ENCODE measurements at places on chromosomes 12 and 14.

DNA sequence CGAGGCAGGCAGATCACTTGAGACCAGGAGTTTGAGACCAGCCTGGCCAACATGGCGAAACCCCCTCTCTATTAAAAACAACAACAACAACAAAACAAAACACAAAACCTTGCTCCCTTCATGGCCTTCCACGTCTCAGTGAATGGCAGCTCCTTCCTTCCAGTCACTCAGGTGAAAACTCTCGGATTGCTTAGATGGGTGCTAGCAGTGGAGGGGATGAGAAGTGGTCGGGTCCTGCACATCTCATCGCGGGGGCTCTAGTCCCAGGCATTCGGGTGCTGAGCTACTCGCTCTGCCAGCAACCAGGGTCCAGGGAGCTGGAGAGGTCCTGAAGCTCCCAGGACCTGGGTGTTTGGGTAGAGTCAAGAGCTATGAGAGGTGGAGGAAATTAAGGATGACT is 7.7 kb downstream of the SLC6A13 start:
- H3K27ac ChIP-seq: no peak overlapping the region
- no peak for DNase-seq
- H3K36me3 ChIP-seq: no peaks in the 10 kb centered on the region
- no peaks in the 10 kb centered on the region for H3K4me1 ChIP-seq
- peaks cover 5% of the 10 kb centered on the region for H3K27me3 ChIP-seq

GRCh38 chr12:115859231-115859630 is 418.3 kb downstream of the MED13L start:
- no peak overlapping the region for H3K27ac ChIP-seq
- no peaks in the 10 kb centered on the region for H3K4me1 ChIP-seq
- no peak for DNase-seq

GRCh38 chr12:116159175-116159574 is 118.3 kb downstream of the MED13L start:
- no peaks in the 10 kb centered on the region for H3K27me3 ChIP-seq
- peaks cover 68% of the 10 kb centered on the region for H3K4me1 ChIP-seq
- no peak overlapping the region for H3K4me3 ChIP-seq
- no peaks in the 10 kb centered on the region for H3K36me3 ChIP-seq

DNA sequence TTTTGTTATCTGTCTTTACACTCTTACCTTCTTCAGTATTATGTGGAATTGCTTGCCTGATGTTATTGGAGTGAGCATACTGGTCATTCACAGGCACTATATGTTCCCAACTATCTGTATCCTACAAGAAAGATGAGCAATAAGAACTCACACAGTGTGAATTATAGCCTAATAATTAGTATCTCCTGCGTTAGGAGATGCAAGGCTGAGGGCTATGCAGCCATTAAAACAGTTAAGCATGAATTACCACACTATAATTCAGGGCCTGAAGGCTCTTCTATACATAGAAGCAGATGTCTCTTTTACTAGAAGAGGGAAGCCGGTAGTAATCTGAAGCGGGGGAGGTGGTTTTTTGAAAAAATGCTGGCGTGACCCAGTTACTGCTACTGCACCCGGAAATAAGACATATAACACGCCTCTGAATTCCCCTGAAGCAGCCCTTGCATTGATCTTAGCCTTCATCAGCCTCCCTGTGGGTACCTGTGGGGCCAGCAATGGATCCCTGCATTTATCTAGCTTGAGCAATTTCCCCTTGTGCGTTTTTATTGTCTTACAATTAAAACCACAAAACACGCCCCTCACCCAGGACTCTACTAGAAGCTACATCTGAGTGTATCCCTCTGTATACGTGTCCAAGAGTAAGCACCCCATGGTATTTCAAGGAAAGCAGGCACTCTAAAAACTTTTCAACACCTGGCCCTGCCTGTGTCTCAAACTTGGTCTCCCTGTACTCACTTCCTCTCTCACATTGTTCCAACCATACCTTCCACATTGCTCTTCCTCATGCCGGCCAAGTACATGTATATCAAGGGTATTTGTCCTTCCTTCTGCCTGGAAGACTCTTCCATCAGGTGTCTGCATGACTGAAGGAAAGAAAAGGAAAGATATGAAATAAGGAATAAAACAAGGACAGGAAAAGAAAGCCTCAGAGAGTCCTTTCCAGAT is 210.9 kb upstream of the ARID2 start:
- no peaks in the 10 kb centered on the region for H3K27me3 ChIP-seq
- H3K4me1 ChIP-seq: no peaks in the 10 kb centered on the region
- no peak for DNase-seq
- H3K36me3 ChIP-seq: no peaks in the 10 kb centered on the region
- no peak overlapping the region for H3K4me3 ChIP-seq

DNA sequence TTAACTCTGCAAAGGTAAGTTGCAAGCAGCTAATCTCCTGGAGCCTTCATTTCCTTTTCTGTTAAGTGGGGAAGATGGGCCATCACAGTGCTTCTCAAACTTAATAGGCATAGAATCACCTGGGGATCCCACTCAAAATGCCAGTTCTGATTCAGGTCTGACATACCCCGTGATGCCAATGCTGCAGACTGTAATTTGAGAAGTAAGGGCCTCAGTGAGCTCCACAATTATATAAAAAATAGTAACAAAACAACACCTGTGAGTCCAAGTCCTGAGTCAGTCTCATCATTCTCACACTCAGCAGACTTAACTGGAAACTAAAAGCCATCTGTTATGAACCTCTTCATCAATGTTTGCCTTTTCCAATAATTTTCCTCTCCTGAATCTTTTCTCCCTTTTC is 10.8 kb upstream of the PSMA6 start:
- H3K36me3 ChIP-seq: peaks cover 10% of the 10 kb centered on the region
- no peaks in the 10 kb centered on the region for H3K27me3 ChIP-seq
- no peak overlapping the region for H3K27ac ChIP-seq
- H3K4me1 ChIP-seq: no peaks in the 10 kb centered on the region
- no peak for DNase-seq

DNA sequence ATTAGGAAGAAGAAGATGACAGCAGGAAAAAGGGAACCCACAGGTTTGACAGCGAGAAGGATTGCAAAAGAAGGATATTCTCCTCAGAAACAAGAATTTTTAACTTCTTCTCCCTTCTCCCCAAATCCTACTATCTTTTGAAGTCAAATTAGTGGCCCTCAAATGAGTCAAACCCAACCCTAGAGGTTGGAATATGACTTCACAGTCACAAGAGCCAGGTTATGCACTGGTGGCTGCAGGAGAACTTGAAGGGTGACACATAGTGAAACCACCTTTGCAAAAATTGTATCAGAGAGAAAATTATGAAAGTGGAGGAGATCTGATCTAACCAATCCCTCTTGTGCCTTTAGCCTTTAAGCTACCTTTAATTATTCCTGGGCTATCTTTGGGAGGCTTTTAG is 386.2 kb upstream of the CCDC196 start:
- no peak overlapping the region for H3K27ac ChIP-seq
- no peaks in the 10 kb centered on the region for H3K36me3 ChIP-seq
- no peak overlapping the region for H3K4me3 ChIP-seq
- no peak for DNase-seq

DNA sequence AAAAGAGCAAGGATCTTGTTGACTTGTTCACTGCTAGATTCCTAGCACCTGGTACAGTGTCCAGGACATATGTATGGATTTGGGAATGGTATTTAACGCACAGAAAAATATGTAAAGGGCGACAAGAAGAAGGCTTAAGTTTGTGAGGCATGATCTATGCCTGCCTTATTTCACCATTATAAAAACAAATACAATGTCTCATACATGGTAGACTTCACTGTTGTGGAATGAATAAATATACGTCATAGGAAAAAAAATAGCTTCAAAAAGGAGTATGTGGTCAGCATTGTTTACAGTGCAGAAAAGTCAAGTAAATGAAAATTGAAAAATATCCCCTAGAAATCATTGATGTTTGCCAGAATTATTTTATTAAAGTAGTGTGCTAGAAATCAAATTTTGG is 30.0 kb downstream of the HCFC2 start:
- H3K4me1 ChIP-seq: no peaks in the 10 kb centered on the region
- peaks cover 94% of the 10 kb centered on the region for H3K36me3 ChIP-seq
- DNase-seq: no peak
- no peak overlapping the region for H3K4me3 ChIP-seq
- no peaks in the 10 kb centered on the region for H3K27me3 ChIP-seq
- no peak overlapping the region for H3K27ac ChIP-seq

GRCh38 chr12:52395761-52396434 is 10.2 kb downstream of the KRT82 start:
- no peaks in the 10 kb centered on the region for H3K4me1 ChIP-seq
- no peak overlapping the region for H3K4me3 ChIP-seq
- H3K27me3 ChIP-seq: peaks cover 23% of the 10 kb centered on the region
- H3K36me3 ChIP-seq: no peaks in the 10 kb centered on the region

DNA sequence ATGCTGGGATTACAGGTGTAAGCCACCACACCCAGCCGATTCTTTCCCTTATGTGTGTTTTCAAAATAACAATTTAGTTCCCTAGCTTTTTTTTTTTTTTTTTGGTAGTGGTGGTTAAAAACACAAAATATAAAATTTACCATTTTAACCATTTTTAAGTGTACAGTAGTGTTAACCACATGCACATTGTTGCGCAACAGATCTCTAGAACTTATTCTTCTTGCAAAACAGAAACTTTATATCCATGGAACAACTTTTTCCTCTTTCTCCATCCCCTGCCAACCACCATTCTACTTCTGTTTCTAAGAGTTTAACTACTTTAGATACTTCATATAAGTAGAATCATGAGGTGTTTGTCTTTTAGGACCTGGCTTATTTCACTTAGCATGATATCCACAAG is 1.1 kb upstream of the NDUFA12 start:
- H3K4me1 ChIP-seq: peaks cover 27% of the 10 kb centered on the region
- H3K27ac ChIP-seq: no peak overlapping the region
- H3K27me3 ChIP-seq: no peaks in the 10 kb centered on the region
- no peak for DNase-seq
- H3K36me3 ChIP-seq: peaks cover 4% of the 10 kb centered on the region
- H3K4me3 ChIP-seq: no peak overlapping the region

- no peak overlapping the region for H3K27ac ChIP-seq
- no peaks in the 10 kb centered on the region for H3K36me3 ChIP-seq
- no peaks in the 10 kb centered on the region for H3K27me3 ChIP-seq
- H3K4me3 ChIP-seq: no peak overlapping the region
- peaks cover 24% of the 10 kb centered on the region for H3K4me1 ChIP-seq
Measured at GRCh38 chr14:52279408-52279807, 11.9 kb downstream of the PTGDR start.

DNA sequence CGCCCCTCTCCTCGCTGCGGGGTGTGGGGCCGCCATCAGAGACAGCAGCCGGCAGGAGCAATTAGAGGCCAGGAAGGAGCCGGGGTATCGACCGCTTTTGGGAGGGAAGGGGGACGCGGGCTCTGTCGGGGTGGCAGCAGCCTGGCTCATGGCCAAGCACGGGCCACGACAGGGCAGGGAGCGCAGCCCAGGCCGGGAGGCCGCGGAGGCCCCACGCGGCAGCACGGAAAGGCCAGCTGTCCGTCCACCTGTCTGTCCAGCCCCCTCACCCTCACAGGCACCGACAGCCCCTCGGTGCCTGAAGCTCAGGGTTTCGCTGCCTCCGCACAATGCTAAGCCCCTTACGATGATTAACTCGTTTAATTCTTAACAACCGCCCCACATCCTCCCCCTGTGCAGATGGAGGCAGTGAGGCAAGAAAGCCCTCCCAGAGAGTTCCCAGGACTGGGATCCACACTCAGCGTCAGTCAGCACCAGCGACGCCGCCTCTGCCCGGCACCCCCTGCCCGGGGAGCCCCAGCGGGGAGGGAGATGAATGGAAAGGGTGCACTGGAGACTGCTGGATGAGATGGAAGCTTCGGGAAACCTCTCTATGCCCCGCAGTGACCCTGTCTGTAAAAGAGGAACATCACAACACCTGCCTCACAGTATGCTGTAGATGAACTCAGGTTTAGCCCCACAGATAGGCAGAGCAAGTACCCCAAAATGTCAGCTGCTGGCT is 23.7 kb downstream of the NCOR2 start:
- no peak overlapping the region for H3K4me3 ChIP-seq
- no peaks in the 10 kb centered on the region for H3K36me3 ChIP-seq
- no peak overlapping the region for H3K27ac ChIP-seq

- DNase-seq: no peak
- no peak overlapping the region for H3K27ac ChIP-seq
- H3K4me3 ChIP-seq: no peak overlapping the region
- no peaks in the 10 kb centered on the region for H3K27me3 ChIP-seq
- no peaks in the 10 kb centered on the region for H3K4me1 ChIP-seq
- no peaks in the 10 kb centered on the region for H3K36me3 ChIP-seq
Measured at GRCh38 chr14:52233693-52234092, 33.8 kb upstream of the PTGDR start.

GRCh38 chr12:118237052-118237665 is 101.2 kb downstream of the PEBP1 start:
- DNase-seq: no peak
- H3K27ac ChIP-seq: no peak overlapping the region
- no peaks in the 10 kb centered on the region for H3K27me3 ChIP-seq
- peaks cover 65% of the 10 kb centered on the region for H3K36me3 ChIP-seq
- H3K4me3 ChIP-seq: no peak overlapping the region

GRCh38 chr12:24379861-24380521 is 430.5 kb upstream of the SOX5 start:
- no peak overlapping the region for H3K27ac ChIP-seq
- no peak overlapping the region for H3K4me3 ChIP-seq
- no peaks in the 10 kb centered on the region for H3K36me3 ChIP-seq
- DNase-seq: no peak
- peaks cover 9% of the 10 kb centered on the region for H3K4me1 ChIP-seq
- no peaks in the 10 kb centered on the region for H3K27me3 ChIP-seq

- H3K4me3 ChIP-seq: no peak overlapping the region
- H3K27me3 ChIP-seq: no peaks in the 10 kb centered on the region
- no peak for DNase-seq
- peaks cover 4% of the 10 kb centered on the region for H3K4me1 ChIP-seq
- H3K36me3 ChIP-seq: no peaks in the 10 kb centered on the region
Measured at GRCh38 chr14:34027990-34028495, 77.2 kb upstream of the EGLN3 start.

GRCh38 chr14:55221186-55221585 is 29.8 kb upstream of the DLGAP5 start:
- no peak overlapping the region for H3K4me3 ChIP-seq
- H3K27me3 ChIP-seq: no peaks in the 10 kb centered on the region
- no peak overlapping the region for H3K27ac ChIP-seq
- no peaks in the 10 kb centered on the region for H3K36me3 ChIP-seq

GRCh38 chr14:97851428-97851995 is 1054.3 kb downstream of the VRK1 start:
- H3K36me3 ChIP-seq: no peaks in the 10 kb centered on the region
- no peak overlapping the region for H3K4me3 ChIP-seq
- H3K27me3 ChIP-seq: no peaks in the 10 kb centered on the region
- DNase-seq: no peak
- no peak overlapping the region for H3K27ac ChIP-seq

DNA sequence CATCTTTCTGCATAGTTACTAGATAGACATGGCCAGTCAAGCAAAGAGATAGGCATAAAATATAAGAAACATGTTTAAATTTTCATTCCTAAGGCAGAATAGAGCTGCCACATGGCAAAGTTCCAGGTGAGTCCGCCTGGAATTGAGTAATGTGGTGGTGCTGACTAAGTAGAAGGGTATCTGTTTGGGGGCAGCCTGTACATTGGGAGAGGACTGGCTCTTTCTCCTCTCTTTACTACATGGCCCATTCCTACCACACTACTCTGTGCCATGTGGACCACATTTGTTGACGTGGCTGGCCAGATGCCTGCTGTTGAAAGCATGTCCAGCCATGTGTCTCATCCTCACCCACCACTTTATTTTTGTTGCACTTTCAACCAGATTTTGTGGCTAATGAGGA is 354.0 kb downstream of the ETNK1 start:
- no peak overlapping the region for H3K27ac ChIP-seq
- no peaks in the 10 kb centered on the region for H3K36me3 ChIP-seq
- DNase-seq: no peak
- no peak overlapping the region for H3K4me3 ChIP-seq

Measured in heart right ventricle (tissue), 16 donors.